Activated CD8-positive, alpha-beta memory T cell treated with anti-CD3 and anti-CD28 coated beads for 4 hours (primary cell): ENCODE measurements at places on chromosomes 2 and 18.

- no peak for DNase-seq
Measured at GRCh38 chr18:38941711-38942561, 1376.3 kb upstream of the CELF4 start.

- DNase-seq = no peak
Measured at GRCh38 chr2:201402651-201403562, 45.8 kb upstream of the FLACC1 start.

DNA sequence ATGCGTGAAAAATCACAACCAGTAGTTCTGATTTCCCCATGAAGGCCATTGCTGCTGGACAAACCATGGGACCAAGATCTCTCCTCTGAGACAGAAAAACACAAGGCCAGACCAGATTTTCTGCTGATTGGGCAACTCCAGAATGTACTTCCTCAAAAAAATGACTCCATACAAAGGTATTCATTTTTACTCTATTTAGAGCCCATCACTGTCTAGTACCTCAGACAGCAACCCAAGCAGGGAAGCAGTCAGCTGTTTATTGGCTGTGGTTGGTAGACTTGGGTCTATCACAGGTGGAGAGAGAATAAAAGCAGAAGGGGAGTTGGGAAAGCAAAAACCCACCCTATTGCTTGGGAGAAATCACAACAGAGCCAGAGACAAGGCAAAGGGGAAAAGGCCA lies 219.9 kb downstream of the PIK3C3 start:
- DNase-seq = no peak

GRCh38 chr2:185954389-185954788 lies 215.8 kb downstream of the FSIP2 start:
- DNase-seq = no peak

DNA sequence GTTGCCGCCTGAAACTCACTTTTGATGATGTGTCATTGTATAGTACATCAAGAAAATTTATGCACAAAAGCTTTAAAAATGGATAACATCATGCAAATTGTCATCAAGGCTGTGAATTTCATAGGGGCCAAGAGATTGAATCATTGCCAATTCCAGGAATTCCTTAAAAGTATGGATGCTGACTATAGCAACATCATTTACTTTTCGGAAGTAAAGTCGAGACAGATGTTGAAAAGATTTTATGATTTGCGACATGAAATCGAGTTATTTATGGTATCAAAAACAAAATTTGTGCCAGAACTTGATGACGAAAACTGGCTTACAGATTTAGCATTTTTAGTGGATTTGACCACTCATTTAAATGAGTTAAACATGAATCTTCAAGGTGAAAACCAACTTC lies 56.3 kb downstream of the ASB1 start:
- DNase-seq = no peak

DNA sequence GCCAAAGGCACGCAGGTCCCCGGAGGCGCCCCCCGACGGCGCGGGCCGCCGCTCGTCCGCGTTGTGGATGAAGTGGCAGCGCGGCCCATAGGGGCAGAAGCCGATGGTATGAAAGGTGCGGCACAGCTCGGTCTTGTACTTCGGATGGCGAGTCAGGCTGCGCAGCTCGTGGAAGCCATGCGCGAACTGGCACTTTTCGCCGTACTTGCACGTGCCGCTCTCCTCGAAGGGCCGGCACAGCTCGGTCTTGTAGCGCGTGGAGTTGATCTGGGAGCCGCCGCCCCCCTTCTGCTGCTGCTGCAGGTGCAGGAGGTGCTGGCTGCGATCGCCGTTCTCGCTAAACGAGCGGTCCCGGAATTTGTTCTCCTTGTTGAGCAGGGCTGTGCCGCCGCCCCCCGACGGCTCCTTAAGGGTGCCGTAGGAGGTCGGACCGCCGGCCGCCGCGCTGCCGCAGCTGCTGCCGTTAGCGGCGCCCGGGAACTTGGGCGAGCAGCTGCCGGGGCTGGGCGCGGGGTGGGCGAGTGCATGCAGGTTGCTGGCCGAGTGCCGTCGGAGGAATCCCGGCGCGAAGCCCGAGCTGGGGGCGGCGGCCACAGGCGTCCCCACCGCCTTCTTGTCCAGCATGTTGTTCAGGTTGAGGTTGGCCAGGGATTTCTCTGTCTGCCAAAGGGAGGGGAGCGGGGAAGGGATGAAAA lies 1.2 kb downstream of the ZFP36L2 start:
- DNase-seq = peak; percentile 20

GRCh38 chr2:42933824-42934254 lies 141.5 kb upstream of the HAAO start:
- DNase-seq = no peak

DNA sequence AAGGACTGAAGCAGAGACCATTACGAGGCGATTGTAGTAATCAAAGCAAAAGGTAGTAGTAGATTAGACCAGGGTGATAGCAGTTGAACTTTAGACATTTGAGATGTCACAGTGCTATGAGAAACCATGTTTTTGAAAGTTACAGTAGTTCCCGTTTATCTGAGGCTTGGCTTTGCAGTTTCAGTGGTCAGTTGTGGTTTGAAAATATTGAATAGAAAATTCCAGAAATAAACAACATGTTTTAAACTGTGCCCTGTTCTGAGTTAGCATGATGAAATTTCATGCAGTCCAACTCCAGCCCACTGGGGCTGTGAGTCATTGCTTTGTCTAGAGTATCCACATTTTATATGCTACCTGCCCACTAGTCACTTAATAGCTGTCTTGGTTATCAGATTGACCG lies 47.5 kb downstream of the ZNF638 start:
- DNase-seq = no peak

DNA sequence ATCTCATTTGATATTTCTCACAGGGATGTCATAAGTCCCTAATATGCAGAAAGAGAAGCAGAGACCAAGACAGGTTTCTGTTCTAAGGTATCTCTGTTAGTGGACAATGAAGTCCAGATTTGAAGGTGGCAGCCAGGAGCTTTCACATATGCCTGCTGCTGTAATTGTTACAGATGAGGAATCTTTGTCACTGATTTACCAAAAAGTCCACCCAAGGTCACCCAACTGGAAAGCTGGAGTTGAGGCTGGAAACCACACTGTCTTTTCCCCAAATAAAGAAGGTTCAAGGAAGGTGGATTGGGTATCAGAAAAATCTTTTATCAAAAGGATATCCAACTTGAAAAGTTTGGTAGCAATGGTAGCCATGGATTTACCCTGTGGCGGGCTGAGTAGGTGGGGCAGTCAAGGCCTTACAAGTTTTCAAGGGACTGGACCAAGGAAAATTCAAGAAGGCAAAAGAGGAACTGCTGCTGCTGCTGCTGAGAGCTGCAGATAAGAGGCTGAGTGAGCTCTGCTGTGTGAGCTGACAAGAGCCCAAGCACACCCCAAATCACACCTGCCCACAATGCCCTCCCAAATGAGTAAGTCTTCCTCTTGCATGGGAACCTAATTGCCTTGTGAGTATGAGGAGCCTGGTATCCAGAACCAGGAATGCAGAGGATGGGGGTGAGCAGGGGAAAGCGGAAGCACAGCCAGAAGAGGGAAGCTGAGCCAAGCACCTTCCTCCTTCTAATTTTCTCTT lies 241.2 kb downstream of the ANAPC1 start:
- DNase-seq = no peak

- no peak for DNase-seq
Measured at GRCh38 chr2:34379586-34379985, 780.5 kb upstream of the FAM98A start.

DNA sequence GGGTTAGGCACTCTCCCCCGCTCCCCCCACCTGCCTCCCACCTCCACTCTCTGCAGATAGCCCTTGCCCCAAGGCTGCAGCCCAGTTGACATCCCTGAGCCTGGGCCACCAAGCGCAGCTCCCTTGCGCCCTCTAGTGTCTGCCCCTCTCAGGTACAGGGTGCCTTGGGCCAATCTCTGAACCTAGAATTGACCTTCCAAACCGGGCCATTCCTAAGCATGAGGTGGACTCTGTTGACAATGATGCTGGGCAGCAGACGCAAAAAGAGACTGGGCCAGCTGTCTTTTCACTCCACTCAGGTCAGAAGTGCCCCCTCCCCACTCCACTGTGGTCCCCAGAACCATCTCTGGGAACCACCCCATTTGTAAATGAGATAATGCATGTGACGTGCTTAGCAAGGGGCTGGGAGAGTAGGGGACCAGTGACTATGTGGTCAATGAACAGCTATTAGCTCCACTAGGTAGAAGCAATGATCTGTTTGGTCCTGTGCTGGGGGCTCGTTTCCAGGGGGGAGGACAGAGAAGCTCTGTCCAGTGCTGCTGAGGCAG lies 43.3 kb upstream of the PLB1 start:
- DNase-seq = peak; percentile 63

DNA sequence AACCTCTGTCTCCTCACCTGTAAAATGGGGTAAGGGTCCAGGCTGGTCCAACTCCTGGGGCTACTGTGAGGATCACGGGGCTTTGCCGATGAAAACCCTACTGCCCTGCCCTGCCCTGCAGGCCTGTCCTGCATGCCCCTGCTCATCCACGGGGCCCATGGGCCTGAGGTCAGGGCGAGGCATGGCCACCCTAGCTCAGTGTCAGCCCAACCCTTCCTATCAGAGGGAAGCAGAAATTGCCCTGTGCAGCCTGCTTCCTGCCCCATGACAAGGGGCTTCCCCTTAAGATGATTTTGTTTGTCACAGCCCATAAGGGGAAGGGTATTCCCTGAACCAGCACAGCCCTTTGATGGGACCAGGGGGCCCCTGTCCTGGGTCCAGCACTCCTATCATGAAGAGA lies 353.6 kb upstream of the ID2 start:
- DNase-seq = no peak

DNA sequence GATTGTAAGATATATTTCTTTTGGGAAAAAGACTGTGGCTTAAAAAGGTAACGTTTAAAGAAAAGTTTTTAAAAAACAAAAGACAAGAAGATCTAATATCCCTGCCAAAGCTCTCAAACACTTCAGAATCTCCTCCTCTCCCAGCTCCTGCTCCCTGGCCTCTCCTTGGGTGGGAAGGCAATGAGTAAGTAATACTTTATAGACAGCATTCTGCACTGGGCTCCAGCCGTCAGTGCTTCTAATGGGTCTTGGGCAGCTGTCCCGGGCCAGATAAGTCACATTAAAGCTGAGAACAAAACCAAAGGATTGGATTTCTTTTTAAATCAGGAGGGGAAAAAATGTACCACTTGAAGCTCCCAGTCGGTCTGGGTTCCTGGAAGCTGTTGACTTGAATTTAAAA lies 133.7 kb downstream of the ALPK2 start:
- DNase-seq = no peak

DNA sequence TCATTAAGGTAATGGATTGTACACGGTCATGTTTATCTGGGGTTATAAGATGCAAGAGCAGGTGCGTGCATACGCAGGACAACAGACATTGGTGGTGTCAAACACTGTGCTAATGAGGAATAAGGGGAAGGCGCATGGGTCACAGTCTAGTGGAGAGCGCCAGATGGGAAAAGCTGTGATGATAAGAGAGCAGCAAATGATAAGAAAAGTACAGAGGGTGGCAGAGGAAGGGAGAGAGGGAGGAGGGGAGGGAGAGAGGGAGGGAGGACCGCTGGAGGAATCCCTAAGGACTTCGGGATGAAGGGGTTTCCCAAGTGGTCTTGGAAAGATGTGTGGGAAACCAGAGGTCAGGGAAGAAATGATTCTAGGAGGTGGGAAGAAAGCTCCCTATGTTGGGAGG lies 2.9 kb downstream of the TNFRSF11A start:
- no peak for DNase-seq

DNA sequence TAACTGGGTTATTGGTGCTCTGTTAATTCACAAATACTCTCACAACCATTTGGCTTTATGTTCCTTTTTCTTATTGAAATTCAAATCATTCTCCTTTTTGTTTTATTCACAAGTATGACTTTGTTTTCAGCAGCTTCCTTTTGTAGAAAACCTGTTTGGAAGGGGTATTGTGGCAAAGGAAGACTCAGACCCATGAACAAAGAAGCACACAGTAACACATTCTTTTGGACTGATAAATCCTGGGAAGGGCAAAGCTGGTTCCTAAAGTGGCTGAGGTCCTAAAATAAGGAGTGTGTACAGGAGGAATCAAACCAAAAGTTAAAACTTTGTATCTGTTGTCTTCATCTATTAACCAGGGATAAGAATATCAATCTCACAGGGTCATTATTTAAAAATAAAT lies 374.7 kb upstream of the FIGN start:
- no peak for DNase-seq

- DNase-seq = no peak
Measured at GRCh38 chr2:234271338-234271737, 220.8 kb downstream of the SPP2 start.

DNA sequence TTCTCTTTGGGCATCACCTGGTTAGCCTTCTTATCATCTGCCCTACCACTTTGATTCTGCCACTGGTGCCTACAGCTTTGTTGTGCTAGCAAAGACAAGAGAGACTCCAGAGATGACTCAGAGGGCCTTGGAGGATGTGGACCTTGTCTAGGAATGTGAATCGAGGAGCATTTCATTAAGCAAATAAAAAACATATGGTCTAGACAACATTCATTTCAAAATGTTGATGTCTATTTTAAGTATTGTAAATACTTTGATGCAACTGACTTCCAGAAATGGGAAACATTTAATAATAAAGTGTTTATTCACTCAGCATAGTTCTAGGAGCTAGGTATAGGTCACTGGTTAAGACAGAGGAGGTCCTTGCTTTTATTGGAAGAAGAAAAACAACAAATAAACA lies 195.5 kb downstream of the CDCA7 start:
- no peak for DNase-seq

GRCh38 chr2:184316921-184317320 lies 281.4 kb upstream of the ZNF804A start:
- no peak for DNase-seq

- DNase-seq = no peak
Measured at GRCh38 chr18:30451981-30452380, 590.6 kb downstream of the DSC3 start.

DNA sequence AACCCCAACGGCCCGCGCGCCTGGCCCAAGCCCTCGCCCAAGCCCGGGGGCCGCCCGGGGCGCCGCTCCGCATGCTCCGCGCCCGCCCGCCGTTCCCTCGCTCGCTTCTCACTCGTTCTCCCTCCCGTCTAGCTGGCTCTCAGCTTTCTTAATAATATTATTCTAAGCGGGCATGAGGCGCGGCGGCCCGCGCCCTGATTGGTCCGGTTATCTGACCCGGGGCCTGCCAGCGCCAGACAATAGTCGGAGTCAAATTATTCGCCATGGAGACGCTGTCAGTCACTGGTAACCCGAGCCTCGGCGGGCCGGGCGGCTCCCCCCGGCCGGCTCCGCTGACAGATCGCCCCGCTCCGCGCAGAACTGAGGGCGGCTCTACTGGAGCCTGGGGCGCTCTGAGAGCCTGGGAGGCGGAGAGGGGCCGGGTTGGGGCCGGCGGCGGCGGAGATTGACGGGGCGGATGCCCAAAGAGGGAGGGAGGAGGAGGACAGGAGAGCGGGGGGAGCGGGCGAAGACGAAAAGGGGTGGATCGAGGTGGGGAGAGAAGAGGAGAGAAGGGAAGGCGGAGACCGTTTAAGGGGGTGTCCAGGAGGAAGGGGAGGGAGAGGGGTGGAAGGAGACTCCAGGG lies at the start of gene SIX2:
TSS of gene SIX2 (minus strand) at position 150 of the 625 bp plus-strand sequence. CDS start 342 bp downstream, outside the sequence.
- DNase-seq = no peak

DNA sequence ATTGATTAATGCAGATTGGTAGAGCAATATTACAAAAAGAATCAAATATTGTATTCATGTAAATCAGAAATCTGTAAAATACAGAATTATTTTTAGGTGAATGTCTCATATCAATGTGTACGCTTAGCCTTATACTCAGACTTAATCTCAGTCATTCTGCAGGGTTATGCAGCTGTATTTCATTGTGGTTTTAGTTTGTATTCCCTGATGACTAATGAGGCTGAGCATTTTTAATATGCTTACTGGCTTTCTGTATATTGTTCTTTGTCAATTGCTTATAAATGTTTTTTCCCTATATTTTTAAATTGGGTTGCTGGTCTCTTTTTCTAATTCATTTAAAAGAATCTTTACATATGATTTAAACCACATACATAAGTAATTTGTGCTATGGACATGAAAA lies 50.1 kb downstream of the CDH19 start:
- no peak for DNase-seq

GRCh38 chr2:95380731-95381130 lies 21.8 kb upstream of the FAHD2A start:
- DNase-seq = no peak
